Right ventricle myocardium superior (tissue), 1 donor: ENCODE measurements at places on chromosomes 7 and 10. TPM values are rescaled to one million over a fixed set of nuclear protein-coding genes. Genes with fewer than 3 reads are reported as not detected.

DNA sequence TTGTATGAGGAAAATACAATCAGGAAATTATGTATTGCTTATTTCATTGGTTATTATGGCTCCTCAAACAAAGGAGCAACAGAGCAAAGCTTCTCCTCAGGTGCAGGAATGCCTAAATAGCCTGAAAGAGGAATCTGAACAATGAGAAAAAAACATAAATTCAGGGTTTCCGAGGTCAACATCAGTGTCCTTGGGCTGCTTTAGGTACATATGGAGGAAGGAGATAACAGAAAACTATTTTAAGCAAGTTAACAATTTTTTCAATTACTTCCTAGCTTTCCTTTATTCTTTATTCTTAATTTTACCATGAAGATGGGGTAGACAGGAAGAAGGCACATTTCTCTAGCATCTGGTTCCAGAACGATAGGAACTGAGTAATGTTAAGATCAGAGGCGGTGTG, 14.0 kb downstream of the SLC16A9 start:
- no peak for DNase-seq

Gene IL6
- total RNA-seq, result 1.0 TPM

- DNase-seq, result peak; percentile 78
These were observed 122.9 kb downstream of the RALA start for GRCh38 chr7:39746103-39746819.

- DNase-seq, result no peak
These were observed 212.7 kb upstream of the IGFBP3 start for GRCh38 chr7:46133751-46134150.

DNA sequence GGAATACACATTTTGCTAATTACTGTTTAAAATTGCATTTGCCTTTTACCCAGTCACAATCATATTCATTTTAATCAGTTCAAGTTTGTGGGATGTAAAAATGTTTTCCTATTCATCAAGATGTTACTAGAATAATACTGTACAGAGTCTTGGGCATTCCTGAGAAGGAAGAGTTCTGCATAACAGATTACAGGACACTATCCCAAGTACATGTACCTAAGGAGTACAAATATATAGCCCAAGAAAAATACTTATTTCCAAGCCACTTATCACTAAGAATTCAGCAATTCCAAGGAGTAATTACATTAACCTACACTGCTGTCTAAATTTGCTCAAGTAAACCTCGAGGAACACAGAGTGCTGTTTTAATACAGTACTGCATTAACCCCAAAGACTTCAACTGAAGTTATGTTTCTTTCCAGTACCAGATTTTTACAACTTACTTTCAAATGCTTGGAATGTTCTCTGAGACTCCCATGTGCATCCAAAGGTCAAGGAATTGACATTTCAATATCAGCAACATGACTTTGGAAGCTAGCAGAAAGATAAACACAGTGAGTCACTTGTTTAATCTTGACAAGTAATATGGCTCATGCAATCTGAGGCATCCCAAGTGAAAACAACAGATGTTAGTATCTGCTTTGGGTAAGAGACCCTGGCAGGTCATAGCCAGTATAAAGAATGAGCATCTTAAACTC, 125.4 kb upstream of the BET1 start:
- DNase-seq, result no peak

DNA sequence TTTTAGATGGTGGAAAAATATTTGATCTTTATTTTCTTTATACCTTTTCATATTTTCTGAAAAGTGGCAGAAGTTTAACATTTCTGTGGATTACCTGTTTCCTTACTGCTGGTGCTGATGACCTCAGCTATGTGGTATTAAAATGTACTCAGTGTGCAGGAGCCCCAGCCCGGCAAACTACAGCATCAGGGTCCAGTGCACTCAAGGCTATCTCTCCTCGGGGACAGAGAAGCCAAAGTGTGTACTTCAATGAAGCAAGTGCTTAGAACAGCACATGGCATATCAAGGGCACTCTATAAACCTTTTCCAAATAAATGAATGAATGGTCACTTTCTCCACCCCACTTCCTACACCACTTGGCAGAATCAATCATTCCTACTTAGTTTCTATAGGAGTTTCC, 111.8 kb downstream of the HIP1 start:
- peak; percentile 16 for DNase-seq

- DNase-seq, result no peak
These were observed 175.2 kb downstream of the CDK14 start for GRCh38 chr7:90771281-90771680.

DNA sequence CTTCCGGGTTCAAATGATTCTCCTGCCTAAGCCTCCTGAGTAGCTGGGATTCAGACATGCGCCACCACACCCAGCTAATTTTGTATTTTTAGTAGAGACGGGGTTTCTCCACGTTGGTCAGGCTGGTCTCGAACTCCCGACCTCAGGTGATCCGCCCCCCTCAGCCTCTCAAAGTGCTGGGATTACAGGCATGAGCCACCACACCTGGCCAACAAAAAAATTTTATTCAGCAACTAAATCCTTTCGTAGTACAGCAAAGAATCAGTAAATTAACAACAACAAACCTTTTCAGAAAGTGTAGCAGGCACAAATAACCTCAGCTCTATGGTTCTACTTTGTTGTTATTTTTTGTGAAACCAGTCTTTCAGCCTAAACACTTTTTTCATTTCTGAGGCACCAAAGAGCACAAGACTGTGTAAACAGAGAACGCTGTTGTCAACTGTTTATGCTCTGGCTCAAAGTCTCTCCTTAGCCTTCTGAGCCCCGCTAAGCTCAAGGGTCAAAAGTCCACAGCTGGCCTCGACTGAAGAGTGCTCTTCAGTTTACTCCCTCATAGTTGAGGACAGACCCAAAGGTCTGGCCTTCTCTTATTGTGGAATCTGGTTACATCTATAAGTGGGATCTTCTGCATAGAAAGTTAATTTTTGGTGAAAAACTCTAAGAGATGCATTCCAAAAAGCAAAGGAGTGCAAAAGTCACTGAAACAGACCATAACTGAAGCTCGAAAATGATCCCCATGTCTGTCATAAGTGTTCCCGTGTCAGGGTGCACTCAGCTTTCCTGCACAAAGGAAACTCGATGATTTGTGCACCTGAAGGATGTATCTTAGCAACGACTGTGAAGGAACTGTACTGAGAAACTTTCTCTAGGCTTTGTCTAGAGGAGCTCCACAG, 24.6 kb upstream of the DDX50 start:
- DNase-seq, result no peak

DNA sequence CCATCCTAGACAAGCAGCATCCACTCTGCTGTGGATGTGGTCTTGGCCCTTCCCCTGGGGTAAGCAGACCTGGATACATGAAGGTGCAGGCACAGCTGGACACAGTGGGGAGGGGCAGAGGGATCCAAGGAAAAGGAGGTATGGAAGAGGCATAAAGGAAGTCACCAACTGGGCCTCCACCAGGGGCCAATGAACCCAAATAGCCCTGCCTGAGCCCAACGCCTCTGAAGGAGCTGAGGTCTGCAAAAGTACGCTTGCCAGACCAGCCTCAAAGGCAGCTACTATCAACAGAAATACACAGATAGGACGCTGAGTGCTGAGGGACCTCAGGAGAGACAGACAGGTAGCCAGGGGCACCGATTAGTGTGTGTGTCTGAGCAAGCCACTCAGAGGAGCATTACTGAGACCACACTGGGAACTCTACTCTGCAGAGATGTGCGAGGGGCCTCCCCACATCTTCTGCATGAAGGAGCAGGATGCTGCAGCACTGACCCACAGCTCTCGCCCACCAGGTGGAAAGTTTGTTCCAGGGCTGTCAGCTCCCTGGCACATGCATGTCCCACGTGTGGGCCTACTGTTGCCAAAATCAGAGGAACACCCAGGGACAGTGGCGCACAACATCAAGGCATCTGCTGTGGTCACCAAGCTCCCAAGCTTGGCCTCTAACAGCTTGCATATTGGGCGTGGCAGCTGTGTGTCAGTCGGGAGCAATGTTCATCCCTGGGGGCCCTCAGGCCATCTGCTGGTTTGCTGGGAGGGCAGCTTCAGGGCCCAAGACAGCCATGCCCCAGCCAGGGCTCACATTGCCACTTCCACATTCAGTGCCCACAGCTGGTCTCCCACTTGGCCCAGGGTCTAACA, 40.0 kb downstream of the MKI67 start:
- no peak for DNase-seq

DNA sequence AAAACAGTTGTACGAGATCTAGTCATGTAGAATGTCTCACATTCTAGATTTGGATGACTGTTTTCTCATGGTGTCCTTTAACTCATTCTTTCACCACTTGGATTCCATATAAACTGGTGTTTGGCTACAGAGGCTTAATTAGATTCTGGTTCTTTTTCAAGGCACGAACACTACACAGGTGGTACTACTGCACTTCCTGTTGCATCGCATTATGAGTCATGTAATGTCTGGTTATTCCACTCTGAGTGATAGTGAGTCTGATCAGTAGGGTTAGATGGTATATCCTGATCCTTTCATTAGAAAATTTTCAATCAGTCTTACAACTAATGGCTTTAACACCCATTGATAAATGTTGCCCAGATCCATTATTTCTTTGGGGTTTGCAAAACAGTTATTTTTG, 11.2 kb upstream of the AKAP9 start:
- no peak for DNase-seq
